ENCODE measurements at places on chromosomes 6 and 20.

GRCh38 chr6:44237021-44237812 lies 9.7 kb upstream of the HSP90AB1 start:
- DNase-seq, result peak; percentile 73

- DNase-seq, result no peak
Measured at GRCh38 chr6:1901556-1901955, 291.8 kb downstream of the FOXC1 start.

DNA sequence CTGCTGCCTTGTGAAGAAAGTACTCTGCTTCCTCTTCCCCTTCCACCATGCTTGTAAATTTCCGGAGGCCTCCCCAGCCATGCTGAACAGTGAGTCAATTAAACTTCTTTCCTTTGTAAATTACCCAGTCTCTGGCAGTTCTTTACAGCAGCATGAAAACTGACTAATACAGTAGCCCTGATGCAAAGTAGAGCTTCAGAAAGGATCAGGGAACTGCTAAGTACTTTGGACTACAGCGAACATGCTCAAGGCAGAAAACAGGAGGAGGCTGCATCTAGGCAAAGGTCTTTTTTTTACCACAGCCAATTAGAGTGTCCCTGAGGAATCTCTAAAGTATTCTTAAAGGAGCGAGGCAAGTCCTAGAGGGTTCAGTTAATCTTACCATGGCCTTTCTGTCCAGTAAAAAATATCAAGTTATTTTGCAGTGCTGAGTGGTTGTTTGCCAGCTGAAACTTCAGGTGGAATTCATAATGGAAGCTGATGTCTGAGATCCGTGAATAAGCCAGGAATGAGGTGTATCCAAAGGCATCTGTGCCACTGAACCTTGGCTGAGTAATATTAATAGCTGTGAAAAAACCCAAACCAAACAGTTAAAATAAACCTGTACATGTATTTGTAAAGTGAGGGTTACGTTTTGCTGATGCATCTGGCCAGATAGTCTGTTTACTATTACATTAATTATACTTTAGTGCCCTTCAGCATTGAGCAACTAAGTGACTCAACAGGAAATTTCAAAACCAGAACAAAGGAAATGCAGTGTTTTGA lies 170.4 kb downstream of the PHF3 start:
- peak; percentile 85 for DNase-seq

GRCh38 chr6:113120224-113120581 lies 736.9 kb upstream of the MARCKS start:
- no peak for DNase-seq

All from NCI-H1417 (cell line).